ENCODE measurements at places on chromosomes 5 and 9.
A peak's percentile ranks its signal among the peaks of the same experiment; 100 is the strongest.

- DNase-seq: no peak
Measured at GRCh38 chr9:25724424-25724823, 46.2 kb upstream of the TUSC1 start.

GRCh38 chr5:103340717-103341388 lies 82.3 kb downstream of the MACIR start:
- no peak for DNase-seq

- no peak for DNase-seq
Measured at GRCh38 chr5:148387325-148387724, 3.6 kb downstream of the FBXO38 start.

DNA sequence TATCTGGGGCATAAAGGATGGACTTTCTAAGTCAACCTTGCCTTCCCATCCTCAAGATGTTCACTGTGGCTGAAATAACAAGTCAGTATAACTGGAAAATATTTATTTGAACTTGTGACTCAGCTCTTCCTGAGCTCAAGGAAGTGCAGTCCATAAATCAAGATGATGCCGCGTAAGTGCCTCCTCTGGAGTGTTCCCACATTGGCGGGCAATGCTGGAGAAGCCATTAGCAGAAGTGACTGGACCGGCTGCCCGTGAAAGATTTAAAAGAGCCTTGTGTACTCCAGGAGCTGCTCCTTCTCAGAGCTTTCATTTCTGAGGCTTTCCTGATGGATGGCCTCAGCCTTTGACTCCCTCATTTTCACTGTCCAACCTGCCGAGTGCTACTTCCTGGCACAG lies 17.4 kb downstream of the TMOD1 start:
- no peak for DNase-seq

GRCh38 chr9:35056571-35057270 lies 15.7 kb downstream of the VCP start:
- no peak for DNase-seq

GRCh38 chr9:136655536-136656182 lies 7.1 kb upstream of the EGFL7 start:
- DNase-seq: no peak

DNA sequence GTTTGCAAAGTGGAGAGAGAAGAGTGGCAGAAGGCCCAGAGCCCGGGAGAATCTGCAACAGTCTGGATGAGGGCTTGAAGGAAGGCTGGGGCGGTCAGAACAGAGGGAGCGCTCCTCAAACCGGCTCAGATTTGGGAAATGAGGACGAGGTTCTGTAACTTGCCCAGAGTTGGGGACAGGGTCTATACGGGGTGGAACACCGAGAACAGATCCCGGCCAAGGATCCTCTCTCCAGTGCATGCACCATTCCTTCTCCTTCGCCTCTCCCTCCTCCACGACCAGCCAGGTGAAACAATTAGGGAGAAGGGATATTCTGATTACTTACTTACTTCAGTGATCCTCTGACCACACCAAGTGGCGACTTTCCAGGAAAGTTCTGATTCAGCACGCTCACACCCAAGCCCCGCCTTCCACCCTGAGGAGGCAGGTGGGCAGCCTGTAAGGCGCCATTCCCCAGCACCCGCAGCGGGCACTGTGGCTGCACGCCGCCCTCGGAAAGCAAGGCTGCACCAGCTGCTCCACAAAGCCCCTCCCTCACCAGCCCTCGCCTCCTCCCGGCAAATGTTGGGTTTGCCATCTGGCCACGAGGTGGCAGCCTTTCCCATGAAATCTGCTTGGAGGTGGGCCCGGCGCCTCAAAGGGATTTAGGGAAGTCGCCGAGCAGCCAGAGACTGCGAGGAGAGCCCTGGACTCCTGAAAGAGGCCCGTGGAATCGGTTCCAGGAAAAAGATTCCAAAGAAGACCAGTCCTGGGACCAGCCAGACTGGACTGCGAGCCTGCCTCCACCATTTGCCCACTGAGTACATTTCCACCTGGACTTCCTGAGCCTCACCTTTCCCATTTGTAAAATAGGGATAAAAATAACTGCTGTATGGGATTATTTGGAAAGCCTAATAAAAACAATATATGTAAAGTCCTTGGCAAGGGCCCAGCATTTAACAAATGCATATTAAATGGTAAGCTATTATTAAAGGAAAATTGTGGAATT lies 22.2 kb upstream of the WWC1 start:
- DNase-seq: peak; percentile 91

- DNase-seq: no peak
Measured at GRCh38 chr5:63535840-63536602, 426.2 kb downstream of the HTR1A start.

GRCh38 chr9:131238402-131239021 lies 37.8 kb downstream of the FAM78A start:
- peak; percentile 55 for DNase-seq

DNA sequence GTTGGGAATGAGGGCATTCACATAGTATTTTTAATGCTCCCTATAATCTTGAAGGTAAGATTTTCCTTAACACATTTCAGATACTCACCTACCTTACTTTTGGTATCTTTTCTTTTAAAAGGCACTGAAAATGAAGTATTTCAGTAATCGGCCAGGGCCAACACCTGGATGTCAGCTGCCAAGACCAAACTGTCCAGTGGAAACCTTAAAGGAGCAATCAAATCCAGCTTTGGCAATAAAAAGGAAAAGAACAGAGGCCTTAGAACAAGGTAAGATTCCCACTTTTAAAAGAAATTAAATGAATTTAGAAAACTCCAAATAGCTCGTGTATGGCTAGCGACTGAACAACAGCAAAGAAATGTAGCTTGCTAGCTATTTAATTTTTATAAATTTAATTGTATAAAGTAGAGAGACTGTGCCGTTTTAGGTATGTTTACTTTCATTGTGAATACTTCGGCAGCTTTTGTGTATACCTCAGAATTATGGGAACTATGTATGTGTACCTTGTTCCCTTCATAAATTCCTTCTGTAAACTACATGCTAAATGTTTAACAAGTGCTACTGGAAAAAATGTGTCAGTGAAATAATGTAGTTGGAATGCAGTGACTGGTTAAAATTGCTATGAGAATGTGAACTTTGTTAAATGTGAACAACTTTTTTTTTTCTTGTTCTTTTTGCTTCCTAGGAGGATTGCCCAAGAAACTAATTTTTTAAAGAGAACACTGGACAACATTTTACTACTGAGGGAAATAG lies 41.9 kb downstream of the CDK7 start:
- no peak for DNase-seq

DNA sequence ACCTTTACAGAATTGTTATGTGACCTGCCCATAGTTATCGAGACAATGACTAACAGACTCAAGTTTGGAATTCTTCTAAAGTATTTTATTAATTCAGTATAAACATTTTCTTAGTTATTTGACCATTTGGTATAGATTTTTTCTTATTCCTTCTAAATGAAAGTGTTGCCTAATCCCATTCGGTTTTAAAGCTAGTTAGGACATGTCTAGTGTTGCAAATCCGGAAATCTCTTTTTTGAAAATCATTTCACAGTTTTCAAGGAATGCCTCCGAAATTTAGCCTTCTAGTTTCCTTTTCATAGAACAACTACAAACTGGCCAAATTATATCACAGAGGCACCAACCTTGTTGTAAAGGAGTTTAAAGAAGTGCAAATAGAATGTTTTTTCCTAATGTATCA lies 171.8 kb downstream of the XRCC4 start:
- DNase-seq: no peak

DNA sequence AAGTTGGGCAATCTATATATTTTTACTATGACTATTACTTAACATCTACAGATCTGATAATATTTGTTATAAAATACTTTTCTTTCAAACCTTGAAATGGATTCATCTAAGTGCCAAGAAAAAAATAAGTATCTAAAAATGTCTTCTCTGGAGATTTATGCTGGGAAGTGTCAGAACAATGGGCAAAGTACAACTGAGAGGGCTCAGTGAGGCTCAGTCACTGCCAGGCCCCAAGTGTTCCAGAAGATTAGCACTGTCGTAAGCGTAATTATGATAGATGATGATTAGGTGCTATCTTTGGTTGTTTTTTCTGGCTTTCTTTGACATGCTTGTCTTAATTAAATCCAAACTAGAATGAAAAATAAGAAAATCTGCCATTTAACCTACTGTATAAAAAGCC lies 72.2 kb upstream of the ADAMTS19 start:
- DNase-seq: no peak

DNA sequence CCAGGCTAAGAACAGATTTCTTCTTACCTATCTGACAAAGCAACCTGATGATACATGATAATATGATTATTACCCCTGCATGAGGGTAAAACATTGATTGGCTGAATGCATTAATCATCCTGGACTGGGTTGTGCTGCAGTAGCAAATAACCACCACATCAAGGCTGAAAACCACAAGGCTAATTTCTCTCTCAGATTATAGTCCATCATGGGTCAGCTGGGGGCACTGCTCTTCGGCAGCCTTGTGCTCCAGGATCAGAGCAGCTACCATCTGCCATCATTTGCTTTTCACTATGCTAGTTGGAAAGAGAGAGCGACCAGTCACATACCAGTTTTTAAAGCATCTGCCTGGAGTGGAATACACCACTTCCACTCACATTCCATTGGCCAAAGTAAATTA lies 383.5 kb downstream of the RASEF start:
- DNase-seq: peak; percentile 13

GRCh38 chr9:134135343-134136117 lies at the start of gene WDR5:
Gene WDR5 (plus strand): TSS chr9:134136082. CDS start chr9:134139878, 3,796 bp downstream.
- peak; percentile 86 for DNase-seq
